ENCODE measurements at places on chromosomes 11 and 22. TPM values are rescaled to one million over a fixed set of nuclear protein-coding genes. Genes with fewer than 3 reads are reported as not detected.

GRCh38 chr11:65790902-65791650 lies 4.2 kb downstream of the OVOL1 start:
- no peak for DNase-seq

GRCh38 chr22:23157560-23158515 lies 12.6 kb downstream of the RAB36 start:
- no peak for DNase-seq

- DNase-seq = no peak
Observed at GRCh38 chr11:1766719-1767398, 3.1 kb upstream of the CTSD start.

DNA sequence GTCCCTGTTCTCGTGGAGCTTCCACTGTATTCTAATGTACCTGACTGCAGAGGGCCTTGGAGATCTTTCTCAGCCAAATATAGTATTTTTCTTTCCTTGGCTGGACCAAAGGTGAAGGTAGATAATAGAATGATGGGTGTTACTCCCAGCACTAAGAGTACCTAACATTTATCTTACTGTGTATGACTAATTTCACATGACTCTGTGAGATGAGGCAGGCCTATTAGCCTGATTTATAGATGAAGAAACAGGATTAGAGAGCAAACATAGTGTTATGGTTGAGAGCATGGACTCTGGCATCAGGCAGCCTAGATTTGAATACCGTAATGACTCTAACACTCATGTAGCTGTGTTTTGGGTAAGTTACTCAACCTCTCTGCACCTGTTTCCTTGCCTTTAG lies 2.7 kb downstream of the ACO2 start:
- no peak for DNase-seq

DNA sequence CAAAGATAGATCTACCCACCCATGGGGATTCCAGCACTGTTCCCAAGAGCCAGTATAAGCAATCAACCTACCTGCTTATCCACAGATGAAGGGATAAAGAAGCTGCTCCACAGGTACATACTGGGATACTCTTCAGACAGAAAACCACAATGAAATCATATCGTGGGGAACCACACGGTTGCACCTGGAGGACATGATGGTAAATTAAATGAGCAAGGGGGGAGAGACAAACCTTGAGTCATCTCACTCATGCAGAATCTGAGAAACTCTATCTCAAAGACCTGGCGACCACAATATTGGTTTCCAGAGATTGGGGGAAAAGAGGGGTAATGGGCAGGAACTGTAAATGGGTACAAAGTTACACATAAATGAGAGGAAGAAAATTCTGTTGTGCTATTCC lies 14.5 kb downstream of the RGL4 start:
- no peak for DNase-seq

DNA sequence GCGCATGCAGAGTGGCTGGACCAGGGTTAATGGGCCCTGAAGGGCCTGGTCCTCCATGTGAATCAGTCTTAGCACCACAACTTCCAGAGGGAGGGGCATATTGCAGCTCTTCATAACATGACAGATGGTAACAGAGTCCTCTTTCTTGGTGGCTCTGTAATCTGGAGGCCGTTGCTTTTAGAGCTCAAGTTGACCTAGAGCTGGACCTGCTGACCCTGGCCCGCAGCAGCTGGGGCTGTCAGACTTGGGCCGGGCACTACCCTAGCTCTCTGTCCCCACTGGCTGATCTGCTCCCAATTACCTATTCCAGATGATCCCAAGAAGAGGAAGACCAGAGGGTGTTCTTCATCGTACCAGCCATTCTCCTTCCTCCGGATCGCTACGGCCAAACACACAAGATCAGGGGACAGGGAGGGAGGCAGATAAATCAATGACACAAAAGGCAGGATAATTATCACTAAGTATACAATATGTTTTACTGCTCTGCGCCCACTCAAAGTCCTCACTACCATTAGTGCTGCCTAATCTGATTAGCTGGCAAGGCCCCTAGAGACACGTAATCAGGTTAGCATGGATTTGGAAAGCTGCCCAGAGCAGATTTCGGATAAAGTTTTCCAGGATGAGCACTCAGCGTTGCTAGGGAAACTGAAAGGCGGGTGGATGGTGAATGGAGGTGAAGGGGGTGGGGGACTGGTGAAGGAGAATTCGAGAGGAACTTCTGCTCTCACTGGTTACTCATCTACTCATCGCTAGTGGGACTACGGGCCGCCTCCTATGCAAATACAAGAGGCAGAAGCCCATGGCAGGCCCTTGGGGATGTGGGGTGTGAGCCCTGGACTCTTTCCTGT lies 64.5 kb upstream of the PHOX2A start:
- peak; percentile 22 for DNase-seq

DNA sequence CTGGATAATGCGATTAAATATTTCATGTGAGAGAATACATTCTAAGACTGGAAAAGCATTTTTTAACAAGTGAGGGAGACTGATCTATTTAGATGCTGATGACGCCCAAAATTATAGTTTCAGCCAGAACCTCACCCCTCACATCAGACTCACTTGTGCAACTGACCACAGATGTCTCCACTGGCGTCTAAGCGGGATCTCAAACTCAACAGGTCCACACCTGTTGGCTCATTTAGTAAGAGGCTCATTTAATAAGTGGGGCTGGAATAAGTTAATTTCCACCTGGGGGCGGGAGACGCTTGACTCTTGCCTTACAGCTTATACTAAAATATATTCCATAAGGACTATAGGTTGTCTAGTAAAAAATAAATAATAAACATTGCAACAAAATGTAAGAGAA lies 47.5 kb downstream of the MORC2 start:
- no peak for DNase-seq

DNA sequence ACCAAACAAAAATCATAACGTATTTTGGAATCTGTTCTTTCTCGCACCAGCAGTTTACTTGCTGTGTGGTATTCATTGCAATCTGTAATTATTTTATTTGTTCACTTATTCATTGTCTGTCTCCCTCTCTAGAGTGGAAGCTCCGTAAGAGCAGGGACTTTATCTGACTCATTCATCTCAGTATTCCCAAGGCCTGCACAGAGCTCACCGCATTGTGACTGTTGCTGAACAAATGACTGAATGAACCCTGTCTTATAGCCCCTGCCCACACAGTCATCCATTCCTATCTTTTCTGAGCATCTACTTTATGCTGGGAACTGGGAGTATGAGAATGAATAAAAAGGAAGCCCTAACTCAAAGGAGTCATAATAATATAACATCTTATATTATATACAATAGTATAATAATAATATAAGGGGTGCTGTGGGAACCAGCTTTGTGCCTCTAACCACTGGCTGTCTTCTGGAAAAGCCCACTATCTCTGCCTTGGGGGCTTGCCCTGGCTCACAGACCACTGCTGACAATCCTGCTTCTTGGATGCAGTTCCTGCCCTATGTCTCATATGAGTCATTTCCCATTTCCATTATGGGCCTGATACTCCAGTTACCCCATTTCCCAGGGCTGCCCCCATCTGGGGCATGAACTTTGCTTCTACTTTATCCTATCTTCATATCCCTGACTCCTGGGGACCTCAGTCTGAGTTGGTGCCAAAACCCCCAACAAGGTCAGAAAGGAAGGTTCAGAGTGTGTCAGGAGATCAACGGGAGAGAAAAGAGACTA lies 11.0 kb downstream of the XRRA1 start:
- no peak for DNase-seq

GRCh38 chr22:49326558-49326957 lies 501.1 kb downstream of the BRD1 start:
- no peak for DNase-seq

- DNase-seq = no peak
Observed at GRCh38 chr11:70230840-70231710, 28.0 kb downstream of the FADD start.

GRCh38 chr11:93323747-93324146 lies 6.8 kb upstream of the DEUP1 start:
- no peak for DNase-seq

- no peak for DNase-seq
Observed at GRCh38 chr11:10688401-10688800, 5.2 kb downstream of the IRAG1 start.

The PDE2A gene
- total RNA-seq = 3.0 TPM

The MMP12 gene
- 1.5 TPM for total RNA-seq

The CLCF1 gene
- 8.3 TPM for total RNA-seq

The TNNI2 gene
- total RNA-seq = not detected

Data from H4 (cell line).